ENCODE measurements at places on chromosomes 3 and 15.
A peak's percentile ranks its signal among the peaks of the same experiment; 100 is the strongest.

GRCh38 chr3:188034989-188035388, 119.0 kb upstream of the LPP start:
- DNase-seq, result no peak

GRCh38 chr15:25784876-25785640, 78.1 kb downstream of the ATP10A start:
- no peak for DNase-seq

- no peak for DNase-seq
Measured at GRCh38 chr15:27418726-27419125, 447.7 kb downstream of the GABRG3 start.

GRCh38 chr3:116338713-116339112, 106.6 kb downstream of the LSAMP start:
- no peak for DNase-seq

DNA sequence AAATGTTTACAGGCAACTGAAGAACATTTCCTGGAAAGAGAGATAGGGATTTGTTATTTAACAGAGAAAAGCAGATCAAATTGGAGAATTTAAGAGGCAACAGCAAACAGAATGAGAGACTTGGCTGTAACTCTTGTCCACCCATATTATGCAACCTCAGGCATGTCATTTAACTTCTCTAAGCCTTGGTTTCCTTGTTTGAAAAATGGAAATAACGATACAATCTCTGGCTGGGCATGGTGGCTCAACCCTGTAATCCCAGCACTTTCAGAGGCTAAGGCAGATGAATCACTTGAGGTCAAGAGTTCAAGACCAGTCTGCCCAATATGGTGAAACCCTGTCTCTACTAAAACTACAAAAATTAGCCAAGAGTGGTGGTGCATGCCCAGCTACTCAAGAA, 23.7 kb downstream of the ARRDC4 start:
- no peak for DNase-seq

DNA sequence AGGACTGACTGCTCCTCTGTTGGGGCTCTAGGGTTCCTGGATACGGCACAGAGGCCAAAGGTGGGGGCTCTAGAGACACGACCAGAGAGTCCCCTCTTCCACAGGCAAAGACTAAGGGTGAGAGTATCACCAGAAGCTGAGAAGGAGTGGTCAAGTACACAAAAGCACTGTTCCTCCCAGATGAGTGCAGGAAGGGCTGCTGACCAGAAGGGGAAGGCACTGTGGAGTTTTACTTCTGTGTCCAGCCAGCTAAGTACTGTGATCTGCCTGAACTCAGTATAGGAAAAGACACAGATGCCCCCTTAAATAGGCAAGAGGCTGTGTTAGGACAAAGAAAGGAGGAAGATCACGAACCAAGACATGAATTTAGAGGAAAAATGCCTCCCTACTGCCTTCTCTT, 11.7 kb downstream of the MRPS11 start:
- DNase-seq, result no peak

DNA sequence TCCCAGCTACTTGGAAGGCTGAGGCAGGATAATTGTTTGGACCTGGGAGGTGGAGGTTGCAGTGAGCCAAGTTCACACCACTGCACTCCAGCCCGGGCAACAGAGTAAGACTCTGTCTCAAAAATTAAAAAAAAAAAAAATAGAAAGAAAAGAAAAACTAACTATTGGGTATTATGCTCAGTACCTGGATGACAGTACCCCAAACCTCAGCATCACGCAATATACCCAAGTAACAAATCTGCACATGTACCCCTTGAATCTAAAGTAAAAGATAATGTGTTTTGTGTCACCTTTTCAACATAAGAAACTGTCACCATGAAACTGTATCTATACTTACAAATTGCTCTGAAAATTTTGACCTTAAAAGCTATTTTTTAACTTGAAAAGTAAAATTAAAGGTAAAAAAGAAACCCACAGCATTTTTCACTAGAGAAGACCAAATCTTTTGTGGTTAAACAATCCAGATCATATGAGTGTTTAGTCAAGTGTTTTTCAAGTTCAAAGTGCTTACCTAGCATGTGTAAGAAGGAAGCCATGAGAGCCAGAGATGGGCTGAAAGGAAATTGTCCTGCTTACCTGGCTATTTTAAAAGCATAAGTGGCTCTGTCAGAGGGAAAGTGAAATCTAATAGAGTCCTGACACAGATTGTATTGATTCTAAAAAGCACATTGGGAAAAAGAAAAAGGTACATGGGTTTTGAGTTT, 50.5 kb downstream of the MYO1E start:
- DNase-seq, result no peak

- no peak for DNase-seq
Measured at GRCh38 chr3:50213373-50213772, 8.3 kb downstream of the SLC38A3 start.

DNA sequence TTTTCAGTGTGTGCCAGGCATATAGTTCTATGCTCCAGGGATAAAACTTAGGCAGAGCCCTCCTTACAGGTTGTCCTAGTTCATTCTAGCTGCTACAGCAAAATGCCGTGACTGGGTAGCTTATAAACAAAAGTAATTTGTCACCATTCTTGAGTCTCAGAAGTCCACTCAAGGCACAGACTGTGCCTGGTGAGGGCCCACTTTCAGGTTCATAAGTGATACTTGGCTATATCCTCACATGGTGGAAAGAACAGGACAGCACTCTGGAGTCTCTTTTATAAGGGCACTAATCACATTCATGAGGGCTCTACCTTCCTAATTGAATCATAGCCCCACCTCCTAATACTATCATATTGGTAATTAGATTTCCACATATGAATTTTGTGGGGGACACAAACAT, 80.1 kb downstream of the SPRED1 start:
- no peak for DNase-seq

DNA sequence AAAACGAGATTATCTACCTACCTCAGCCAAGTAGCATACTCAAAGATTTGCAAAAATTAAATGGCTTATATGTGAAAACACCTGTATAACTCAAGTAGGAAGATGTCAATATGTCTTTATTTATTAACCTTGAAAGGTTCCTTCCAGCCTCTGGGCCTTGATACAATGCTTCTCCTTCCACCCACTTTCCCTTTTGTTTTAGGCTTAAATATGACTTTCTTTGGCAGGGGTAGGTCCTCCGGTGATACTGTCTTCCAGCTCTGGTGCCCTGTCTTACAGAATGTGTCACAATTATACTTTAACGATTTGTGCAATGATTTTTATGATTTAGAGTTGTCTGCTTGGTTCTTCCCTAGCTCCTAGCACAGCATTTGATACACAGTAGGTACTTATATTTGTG, 4.1 kb downstream of the LINS1 start:
- DNase-seq, result no peak

- no peak for DNase-seq
Measured at GRCh38 chr15:49441356-49441755, 18.3 kb downstream of the FGF7 start.

GRCh38 chr3:99921986-99922385, 104.3 kb downstream of the CMSS1 start:
- no peak for DNase-seq

GRCh38 chr3:24545887-24546286, 51.2 kb upstream of the THRB start:
- DNase-seq, result no peak

DNA sequence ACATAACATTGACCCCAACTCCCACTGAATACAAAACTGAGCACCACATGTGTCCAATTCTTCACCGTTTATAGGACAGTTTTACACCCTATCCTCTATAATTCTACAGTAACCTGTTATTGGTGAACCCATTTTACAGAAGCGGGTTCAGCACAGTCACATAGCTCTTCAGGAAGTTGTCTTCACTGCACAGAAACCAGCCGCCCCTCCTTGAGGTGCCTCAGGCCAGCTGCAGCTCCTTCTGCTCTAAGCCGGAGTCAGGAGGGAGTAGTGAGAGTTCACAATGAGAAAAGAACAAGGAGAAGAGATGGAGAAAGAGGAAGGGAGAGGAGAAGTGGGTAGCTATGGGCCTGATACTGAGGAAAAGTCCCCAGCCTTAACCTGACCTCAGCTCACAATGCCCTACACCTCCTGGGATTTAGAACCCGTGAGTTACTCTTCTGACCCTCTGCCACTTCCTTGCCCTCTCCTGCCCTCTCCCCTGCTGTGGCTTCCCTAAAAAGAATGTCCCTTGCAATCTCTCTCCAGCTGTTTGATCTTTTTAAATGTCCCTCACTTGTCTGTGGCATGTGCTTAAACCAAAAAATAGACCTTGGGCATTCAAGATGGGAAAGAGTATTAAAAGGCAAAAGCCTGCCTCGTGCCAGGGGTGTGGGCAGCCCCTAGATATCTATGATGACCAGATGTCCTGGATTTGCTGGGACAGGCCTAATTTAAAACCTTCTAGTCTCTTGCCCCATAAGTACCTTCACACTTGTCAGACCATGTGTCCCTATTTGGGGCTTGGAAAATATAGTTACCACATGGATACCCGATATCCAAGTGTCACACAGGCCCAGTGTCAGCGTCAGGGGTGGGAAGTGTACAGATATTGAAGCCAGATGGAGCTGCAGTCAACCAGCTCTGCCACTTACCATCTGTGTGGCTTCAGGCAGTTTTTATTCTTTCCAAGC, 71.3 kb upstream of the HES1 start:
- peak; percentile 47 for DNase-seq

DNA sequence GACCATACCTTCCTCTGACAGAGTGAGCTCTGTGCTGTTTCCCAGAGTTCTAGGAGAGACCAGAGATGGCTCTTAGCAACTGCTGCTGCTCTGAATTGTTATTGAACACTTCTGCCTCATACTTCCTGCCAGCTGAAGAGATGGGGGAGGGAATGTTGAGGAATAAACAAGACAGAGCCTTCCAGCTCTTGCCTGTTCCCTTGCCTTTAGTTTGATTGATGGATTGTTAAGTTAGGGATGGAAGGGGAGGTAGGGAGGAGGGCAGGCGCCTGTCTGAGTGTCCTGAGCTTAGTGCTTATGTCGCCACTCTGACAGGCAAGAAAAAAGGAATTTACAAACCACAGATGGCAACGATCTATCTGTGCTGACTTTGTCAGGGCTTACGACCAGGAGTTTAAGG, 42.8 kb downstream of the ZNF609 start:
- no peak for DNase-seq

DNA sequence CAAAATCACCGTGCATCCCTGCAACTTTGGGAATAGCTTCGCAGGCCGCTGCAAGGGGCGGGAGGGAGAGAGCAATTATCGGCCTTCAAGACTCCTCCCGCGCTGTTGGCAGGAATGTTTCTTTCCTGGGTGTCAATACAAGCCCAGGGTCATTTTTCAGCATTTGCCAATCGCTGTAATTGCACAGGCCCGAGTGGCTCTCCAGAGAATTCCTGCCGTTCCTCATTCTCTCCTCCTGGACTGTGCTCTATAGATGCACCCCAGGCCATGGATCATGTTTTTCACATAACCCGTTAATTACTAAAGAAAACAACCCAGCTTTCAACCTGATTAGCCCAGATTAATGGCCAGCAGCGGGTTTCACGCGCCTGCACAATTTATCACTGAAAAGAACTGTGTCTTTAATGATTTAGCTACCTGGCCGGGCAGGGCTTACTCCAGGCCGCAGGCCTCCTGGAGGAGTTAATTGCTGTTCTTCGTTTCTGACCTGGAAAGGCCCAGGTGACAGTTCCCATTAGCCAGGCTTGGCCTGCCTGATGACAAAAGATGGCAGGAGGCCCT, 144.3 kb downstream of the OPA1 start:
- DNase-seq, result no peak

Data from DMS 273 treated with DMSO at 0.1 percent for 48 hours (cell line).